ENCODE measurements at places on chromosomes 5 and 9.

DNA sequence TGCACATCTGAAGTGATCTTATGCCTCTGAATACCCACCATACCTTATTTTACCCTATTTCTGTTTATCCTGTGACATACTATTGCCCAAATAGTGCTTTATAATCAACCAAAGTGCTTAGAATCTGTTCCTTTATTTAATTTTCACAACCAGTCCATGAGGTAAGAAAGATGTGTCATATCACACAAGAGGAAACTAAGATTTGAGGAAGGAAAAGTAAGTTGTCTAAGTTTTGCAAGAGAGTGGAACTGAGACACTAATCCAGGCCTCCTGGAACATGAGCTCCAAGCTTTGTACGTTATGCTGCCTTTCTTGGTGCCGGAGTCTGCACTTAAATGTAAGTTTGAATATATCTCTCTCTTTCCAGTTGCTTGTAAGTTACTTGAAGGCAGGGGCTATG is 17.2 kb downstream of the KDM3B start:
- no peak for DNase-seq

DNA sequence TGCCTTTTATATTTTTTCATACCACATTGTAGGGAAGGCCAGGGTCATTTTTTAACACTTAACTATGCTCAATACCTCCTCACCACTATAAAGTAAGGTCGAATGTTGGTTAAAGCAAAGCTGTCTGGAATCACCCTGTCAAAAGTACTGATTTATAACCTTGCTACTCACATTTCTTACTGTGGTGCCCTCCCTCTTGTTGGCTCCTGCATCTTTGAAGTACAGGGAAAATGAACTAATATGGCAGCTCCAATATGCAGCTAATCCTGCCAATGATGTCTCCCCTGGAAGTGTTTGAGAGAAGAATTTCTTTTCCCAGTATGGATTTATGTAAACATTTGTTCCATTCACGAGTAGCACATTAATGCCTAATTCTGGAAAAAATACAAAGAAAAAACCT is 108.4 kb upstream of the RPS23 start:
- DNase-seq = no peak

DNA sequence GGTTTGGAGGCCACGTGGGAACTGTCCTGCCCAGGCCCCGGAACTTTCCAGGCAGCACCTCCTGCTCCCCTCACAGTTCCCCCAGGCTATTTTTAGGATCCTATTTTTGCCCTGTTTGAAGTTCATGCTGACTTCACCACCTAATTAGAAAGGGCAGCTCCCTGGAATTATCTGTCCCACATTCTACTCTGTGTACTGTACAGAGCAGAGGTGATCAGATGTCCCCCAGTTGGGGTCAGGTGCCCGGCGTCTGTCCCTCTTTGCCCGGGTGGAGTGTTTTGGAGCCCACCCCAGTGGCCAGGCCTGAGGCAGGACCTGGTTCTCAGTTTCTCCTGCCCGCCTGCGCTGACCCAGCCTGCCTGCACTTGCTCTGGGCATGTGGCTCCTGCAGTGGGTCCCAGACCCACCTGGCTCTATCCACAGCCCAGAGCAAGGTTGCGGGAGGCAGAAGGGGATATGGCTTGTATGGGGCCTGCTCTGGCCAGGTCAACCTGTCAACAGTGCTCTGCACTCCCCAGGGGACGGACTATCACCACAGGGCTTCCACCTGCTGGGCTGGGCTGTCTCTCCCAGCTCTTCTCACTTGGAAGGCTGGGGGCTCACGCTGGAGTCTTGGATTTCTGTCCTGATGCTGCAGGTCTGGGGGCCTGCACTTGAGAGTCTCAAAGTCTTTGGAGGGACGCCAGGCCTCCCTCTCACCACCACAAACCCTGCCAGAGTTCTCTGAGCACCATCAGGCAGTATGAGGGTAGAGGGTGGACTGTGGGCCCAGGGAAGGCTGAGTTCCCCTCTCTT is 268.3 kb downstream of the GADD45G start:
- DNase-seq = no peak

GRCh38 chr5:23820765-23821471 is 313.5 kb downstream of the PRDM9 start:
- DNase-seq = peak; percentile 45

DNA sequence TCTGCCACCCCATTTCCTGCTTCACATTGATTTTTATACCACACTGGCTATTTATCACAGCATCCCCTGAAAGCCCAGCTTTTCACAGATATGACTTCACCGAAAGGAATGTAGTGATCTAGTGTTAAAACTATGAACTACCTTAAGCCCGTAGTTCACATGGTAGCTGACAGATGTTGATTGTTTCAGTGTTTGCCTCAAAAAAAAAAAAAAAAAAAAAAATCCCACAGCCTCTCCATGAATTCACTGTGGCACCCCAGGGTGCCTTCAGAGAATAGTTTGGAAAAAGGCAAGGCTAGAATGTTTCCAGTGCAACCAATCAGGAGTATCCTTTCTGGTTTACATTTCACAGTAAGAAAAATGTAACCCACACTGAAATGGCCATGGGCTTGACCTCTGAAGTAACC is 37.1 kb downstream of the GLIS3 start:
- peak; percentile 24 for DNase-seq

- no peak for DNase-seq
These were observed 379 bp upstream of the CLK4 start for GRCh38 chr5:178627259-178627598.

DNA sequence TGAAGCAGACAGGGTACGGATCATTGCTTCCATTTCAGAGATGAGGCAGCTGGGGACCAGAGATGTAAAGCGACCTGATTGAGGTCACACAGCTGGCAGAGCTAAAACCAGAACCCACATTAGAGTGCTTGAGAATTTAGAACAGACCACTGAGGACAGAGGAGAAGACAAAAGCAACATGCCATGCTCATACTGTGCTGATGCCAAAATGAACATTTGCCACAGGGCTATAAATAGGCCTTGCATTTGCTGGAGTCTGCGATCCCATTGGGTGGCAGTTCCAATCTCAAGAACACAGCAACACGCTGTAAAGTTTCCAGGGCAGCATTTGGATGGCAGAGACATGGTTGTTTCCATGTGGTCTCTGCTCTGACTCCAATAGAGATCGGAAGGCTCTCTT is 222.4 kb upstream of the TBC1D2 start:
- no peak for DNase-seq

- DNase-seq = peak; percentile 21
These were observed 734 bp downstream of the KIF27 start for GRCh38 chr9:83920469-83920926.

- no peak for DNase-seq
These were observed 74.3 kb downstream of the PRDM6 start for GRCh38 chr5:123163225-123163876.

Measured in foreskin melanocyte (primary cell).